ENCODE measurements at places on chromosomes 7 and 10.

DNA sequence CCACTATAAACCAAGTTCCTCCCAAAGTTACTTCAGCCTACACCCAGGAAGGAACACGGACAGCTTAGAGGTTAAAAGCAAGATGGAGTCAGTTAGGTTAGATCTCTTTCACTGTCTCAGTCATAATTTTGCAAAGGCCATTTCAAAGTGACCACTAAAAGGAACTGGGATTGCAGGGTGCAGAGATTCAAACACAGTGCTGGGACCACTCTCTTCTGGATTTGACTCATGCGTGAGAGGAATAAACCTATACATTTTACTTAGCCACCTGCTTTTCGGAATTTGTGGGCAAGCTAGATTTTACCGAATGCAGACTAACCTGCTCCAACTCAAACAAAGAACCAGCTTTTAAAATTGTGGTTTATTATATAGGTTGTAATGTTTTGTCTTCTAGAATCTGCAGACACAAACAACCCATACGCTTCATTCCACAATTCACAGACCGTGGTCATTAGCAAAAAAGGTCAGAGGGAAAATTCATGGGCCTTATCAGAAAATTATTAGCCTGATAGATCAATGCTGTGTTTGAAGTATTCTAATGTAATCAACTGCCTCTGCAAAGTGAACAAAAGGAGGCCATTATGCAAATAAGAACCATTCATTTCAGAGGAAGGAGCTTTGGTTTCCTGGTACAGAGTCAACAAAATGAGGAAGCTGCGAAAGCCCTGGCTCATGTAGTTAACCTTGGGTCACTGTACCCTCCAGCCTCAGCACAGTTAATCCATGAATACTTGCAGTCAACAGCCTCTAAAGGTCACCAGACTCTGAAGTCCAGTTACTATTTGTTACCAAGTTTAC lies 342.7 kb upstream of the KLF6 start:
- DNase-seq = no peak

GRCh38 chr7:82244947-82245517 lies 198.5 kb downstream of the CACNA2D1 start:
- DNase-seq = no peak

DNA sequence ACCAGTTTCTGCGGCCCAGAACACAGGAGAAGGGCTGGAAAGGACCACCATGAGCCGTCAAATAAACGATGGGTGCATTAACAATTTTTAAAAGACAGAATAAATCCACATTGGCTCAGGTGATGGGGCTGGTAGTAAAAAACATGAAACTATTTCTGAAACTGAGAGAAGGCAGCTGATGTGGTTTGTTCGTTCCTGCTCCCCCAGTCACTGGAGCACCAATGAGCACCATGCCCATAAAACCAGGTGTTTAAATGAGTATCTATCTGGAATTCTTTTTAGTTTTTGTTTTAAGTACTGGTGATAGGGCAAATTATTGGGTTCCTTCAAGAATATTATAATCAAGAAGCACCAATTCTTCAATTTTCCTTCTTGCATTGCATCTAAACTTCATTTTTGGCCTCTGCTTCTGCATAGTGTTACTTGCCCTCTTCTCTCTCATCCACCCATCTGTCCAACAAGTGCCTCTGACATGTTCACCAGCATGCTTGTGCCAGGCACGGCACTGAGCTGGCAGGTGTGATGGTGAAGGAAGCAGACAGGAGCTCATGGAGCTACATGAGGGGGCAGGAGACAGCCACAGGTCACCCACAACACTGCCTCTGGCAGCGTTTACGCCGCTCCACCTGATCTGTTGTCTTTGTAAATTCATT lies 65.5 kb downstream of the LARP4B start:
- DNase-seq = no peak

DNA sequence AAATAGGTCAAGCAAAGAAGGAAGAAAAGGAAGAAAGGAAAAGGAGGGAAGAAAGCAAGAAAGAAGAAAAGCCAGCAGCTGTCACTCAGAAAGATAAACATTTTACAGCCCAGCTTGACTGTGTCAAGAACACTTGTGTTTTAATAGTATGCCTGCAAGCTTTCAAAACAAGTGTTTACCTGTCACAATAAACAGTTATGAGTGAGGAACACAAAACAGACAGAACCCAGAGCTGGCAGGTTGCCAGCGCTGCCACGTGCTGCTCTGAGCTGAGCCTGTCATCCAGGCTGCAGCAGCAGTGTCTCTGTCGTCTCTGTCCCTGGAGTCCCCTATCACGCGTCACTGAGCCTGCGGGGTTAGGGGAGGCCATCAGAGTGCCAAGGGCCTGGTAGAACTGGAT lies 827.6 kb upstream of the AUTS2 start:
- DNase-seq = no peak

GRCh38 chr10:50385624-50386023 lies 134.3 kb upstream of the ASAH2 start:
- no peak for DNase-seq

GRCh38 chr10:4847561-4848355 lies 21.8 kb downstream of the AKR1E2 start:
- no peak for DNase-seq

DNA sequence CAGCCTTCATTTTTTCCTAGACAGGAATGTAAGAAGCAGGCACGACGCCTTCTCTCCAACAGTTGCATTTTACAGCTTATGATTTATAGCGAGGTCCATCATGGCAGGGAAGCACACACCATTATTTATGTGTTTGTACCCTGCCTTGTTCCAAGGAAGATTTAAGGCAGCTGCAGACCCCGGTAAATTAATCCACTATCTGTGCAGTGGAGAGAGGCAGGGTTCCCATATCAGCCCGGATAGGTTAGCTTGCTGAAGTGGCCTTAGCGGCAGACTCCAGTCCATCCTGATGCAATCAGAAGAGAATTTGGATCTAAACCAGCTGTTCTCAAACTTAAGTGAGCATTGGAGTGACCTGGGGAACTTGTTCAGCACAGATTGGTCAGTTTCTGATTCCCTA lies 359.4 kb downstream of the GALNT17 start:
- DNase-seq = no peak

DNA sequence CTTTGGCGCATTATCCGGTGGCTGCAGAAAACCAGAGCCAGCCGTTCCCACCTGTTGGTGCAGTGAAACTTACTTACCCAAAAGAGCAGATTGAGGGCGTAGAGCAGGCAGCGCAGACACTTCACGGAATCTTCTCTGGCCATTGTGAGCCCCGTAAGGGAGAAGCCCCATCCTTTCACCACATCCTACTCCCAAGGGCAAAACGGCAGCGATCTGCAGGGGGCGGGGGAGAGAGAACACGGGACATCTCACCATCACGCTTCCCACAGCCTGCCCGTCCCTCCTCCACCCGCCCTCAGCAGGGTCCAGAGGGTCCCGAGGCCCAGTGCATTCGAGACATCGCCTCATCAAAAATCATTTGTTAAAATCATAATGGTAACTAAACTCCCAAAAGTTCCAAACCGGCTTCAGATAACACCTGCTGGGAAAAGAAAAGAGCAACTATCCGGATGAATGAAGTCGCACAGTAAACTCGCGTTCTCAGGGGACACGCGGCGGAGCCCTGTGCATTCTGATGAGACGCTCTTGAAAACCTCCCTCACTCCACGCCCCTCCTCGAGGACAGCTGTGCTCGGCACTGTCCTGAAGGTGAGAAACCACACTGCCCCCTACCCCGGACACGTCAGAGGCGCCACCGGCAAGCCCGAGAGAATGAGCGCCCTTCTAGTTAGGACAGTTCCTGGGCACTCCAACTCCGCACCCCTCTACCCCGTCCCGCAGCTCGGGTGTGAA lies 1.2 kb downstream of the TSPAN12 start:
- DNase-seq = peak; percentile 46

DNA sequence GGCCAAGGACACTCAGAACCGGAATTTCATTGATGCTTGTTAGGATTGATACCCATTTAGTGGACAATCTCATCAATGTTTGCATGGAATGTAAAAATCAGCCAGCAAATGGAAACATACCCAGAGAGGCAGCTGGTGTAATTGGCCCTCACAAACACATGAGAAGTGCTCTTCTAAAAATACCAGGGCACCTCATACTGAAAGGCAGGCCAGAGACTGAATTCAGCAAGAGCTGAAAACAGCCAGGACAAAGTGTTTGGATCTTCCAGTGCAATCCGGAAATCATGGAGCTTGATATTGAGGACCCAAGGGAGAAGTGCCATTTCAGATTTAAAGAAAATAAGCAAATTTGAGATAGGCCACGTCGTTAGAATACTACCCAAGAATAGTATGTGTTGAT lies 498.6 kb downstream of the GALNT17 start:
- no peak for DNase-seq

- DNase-seq = no peak
These were observed at the start of gene NODAL for GRCh38 chr10:70441161-70441894. TSS of gene NODAL (minus strand) at chr10:70441681. CDS start at chr10:70441667, 14 bp downstream.

DNA sequence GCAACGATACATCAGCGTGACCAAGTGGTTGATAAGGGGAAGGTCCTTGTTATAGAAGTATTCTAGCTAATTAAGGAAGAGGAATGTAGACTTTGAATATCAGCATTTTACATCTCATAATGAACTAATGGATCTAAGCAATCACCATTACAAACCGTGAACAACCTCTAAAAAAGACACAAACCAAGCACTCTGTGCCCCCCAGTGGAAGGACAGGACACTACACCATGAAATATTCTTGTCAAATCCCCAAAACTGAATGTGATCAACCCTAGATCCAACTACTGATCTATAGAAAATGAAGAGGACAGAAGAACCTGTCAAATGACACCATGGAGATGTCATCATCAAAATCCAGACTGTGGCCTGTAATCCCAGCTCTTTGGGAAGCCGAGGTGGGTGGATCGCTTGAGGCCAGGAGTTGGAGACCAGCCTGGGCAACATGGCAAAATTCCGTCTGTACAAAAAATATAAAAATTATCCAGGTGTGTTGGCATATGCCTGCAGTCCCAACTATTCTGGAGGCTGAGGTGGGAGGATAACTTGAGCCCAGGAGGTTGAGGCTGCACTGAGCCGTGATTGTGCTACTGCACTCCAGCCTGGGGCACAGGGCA lies 111.3 kb upstream of the CARD11 start:
- no peak for DNase-seq

- peak; percentile 87 for DNase-seq
These were observed 10.1 kb upstream of the BMPER start for GRCh38 chr7:33895025-33895804.

GRCh38 chr7:69476416-69476815 lies 121.9 kb upstream of the AUTS2 start:
- DNase-seq = no peak

DNA sequence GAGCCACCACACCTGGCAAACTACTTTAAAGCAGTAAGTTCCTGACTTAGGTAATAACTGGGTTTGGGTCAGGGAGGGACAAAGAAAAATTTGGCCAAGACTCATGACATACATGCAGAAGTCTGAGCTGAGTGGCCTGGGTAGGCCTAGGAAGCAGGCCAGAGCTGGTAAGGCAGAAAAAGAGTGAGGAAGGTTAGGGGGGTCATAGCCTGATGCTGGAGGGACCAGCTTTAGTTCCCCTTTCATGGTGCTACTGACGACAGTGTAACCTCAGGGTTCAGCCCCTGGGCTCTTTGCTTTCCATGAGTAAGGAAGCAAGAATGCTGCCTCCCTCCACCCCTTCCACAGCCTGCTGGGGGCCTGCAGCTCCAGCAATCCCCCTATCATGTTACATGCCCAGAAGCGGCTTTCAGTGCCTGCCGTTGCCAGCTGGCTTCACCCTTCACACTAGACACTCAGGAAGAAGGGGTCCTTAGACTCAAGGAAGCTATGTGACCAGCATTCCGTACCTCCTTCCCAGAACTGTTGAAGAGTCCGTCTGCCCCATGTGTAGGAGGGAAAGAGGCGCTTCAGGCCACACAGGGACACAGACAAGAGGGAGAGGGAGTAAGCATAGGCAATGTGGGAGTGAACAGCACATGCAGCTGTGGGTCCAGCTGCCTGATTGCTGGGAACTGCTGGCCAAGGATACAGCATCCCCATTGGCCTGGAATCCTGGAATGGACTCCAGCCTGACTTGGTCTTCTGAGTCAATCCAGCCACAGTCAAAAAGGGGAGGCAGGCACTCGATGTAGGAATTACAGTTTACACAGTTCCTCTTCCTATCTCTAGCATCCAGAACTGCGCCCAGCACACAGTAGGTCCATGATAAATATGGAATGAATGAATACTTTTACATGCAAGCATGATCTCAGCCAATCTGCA lies 4.1 kb upstream of the PLAU start:
- DNase-seq = peak; percentile 87

DNA sequence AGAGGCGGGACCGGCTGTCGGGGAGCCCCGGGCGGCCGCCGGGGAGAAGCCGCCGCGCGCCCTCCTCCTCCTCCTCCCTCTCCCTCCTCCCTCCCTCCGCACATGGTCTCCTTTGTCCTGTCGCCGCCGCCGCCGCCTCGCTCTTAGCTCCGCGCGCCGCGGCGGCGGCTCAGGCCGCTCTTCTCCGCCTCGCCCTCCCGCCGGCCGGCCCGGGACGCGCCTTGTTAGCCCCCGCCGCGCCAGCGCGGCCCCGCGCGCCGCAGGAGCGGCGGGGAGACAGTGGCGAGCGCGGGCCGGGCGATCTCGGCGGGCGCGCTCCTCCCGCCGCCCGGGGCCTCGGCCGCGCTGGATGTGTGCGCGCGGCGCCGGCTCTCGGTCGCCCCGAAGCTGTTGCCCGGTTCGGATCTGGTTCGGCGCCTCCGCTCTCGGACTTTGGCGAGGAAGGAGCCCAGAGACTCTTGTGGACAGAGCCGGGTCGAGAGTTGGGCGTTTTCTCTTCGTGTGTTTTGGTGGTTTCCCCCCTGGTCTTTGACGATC lies 437.4 kb upstream of the GALNT17 start:
- DNase-seq = peak; percentile 66

GRCh38 chr10:96764425-96765060 lies 44.2 kb upstream of the PIK3AP1 start:
- DNase-seq = no peak

- DNase-seq = no peak
These were observed 698.7 kb upstream of the IGFBP3 start for GRCh38 chr7:46619723-46620310.

DNA sequence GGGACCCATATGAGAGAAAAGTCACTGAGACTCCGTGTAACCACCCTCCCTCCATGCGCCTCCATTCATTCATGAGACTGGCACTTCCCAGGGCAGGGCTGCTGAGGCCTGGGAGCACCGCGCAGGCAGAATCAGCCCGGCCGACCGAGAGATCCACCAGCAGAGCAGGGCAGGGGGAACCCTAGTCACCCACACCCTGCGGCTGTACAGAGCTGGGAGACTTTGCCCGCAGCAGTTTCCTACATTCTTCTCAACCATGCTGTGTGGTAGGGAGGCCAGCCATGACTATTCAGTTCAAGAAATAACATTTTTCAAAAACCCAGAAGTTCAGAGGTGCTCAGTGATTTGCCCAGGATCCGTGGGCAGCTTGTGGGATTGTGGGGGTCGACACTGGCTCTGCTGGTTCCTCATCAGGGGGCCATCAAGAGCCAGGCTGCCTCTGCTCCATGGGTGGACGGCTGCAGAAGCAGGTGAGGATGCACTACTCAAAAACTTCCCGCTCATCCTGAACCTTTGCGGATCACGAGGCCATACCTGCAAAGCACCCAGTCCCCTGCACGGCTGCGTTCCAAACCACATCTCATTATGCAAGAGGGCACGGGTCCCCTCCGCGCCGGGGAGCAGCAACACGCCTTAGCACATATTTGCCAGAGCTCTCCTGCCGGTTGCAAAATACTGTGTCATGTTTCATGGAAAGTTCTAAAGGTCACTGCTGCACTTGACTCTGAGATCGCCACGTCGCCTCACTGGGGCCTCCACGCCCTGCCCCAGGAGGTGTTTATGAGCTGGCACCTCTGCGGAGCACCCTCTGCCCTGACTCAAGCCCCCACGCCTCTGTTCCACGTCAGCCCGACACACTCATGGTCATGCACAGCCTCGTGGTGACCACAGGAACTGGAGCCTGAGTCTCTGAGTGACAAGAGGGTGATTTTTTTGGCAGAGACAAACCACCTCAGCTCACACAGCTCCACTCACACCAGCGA lies 132.0 kb downstream of the PRKAG2 start:
- no peak for DNase-seq

Data from right forelimb (tissue), 1 donor.